ENCODE measurements at places on chromosomes 6 and 20. TPM values are rescaled to one million over a fixed set of nuclear protein-coding genes. Genes with fewer than 3 reads are reported as not detected.

The SLC35D3 gene
- not detected for polyA plus RNA-seq

- no peak overlapping the region for H3K4me3 ChIP-seq
- H3K27me3 ChIP-seq: no peaks in the 10 kb centered on the region
- H3K36me3 ChIP-seq: no peaks in the 10 kb centered on the region
- no peaks in the 10 kb centered on the region for H3K4me1 ChIP-seq
- no peak overlapping the region for H3K27ac ChIP-seq
These were observed 158.8 kb downstream of the CDH26 start for GRCh38 chr20:60117065-60117464.

The GFOD1 gene
- 3.6 TPM for polyA plus RNA-seq

- H3K4me1 ChIP-seq: no peaks in the 10 kb centered on the region
- no peaks in the 10 kb centered on the region for H3K27me3 ChIP-seq
- H3K36me3 ChIP-seq: no peaks in the 10 kb centered on the region
- DNase-seq: no peak
- H3K27ac ChIP-seq: no peak overlapping the region
These were observed 44.0 kb upstream of the DOK5 start for GRCh38 chr20:54431156-54431944.

Data from CD8-positive, alpha-beta memory T cell (primary cell).